ENCODE measurements at places on chromosomes 12 and 14.

DNA sequence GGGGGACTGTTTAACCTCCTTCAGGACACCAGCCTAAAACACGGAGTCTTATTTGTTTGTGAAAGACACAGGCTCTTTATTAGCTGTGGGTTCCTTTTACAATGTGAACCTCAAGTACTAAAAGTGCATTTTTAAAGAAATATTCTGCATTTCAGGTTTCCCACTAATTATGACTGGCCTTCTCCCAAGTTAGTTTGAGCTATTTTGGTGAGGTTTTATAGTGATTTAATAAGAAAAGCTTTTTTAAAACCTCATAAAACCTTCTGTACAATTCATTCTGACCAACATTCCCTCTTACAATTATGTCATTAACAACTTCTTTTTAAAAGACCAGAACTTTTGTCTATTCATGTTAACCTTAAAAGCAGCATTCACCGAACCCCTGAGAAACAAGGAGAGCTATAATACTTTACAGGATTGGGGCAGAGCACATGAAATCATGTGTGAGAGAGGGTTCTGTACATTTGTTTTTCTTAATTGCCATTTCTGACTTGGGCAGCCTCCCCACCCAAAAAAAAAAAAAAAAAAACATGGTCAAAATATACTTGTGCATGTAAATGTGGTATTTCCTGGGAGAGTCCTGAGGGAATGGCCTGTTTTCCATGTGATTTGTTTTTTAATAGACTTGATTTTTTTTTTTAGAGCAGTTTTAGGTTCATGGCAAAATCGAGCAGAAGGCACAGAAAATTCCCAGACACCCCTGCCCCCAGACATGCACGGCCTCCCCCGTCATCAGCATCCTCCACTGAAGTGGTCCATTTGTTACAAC, 169.5 kb downstream of the CHST11 start:
- DNase-seq: no peak

DNA sequence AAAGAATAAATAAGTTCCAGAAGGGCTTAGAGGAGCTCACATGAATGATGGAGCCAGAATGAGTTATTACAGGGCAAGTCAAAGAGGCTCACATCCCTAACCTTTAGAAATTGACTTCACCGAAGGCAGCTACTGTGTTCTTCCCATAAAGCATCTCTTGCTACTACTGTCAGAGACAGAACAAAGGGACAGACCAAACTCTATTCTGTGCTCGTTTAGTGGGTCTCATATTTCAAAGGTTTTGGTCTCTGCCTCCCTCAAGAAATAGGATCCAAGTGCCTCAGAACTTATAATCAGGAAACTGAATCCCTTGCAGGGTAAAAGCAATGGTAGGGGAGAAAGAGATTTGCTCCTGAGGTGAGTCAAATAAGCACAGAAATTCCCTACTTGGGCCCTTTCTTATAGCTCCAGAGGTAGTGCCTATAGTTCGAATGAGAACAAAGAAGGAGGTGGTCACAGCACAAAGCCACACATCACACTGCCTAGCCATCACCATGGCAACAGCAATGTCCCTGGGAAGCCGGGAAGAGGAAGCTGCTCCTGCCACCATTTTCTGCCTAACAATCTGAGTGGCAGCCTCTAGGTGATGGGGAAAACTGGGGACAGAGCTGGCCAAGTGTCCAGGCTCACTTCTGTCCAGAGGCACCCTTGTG, 294.9 kb downstream of the FOXN3 start:
- peak; percentile 18 for DNase-seq

GRCh38 chr14:37610945-37611523, 15.6 kb downstream of the TTC6 start:
- no peak for DNase-seq

DNA sequence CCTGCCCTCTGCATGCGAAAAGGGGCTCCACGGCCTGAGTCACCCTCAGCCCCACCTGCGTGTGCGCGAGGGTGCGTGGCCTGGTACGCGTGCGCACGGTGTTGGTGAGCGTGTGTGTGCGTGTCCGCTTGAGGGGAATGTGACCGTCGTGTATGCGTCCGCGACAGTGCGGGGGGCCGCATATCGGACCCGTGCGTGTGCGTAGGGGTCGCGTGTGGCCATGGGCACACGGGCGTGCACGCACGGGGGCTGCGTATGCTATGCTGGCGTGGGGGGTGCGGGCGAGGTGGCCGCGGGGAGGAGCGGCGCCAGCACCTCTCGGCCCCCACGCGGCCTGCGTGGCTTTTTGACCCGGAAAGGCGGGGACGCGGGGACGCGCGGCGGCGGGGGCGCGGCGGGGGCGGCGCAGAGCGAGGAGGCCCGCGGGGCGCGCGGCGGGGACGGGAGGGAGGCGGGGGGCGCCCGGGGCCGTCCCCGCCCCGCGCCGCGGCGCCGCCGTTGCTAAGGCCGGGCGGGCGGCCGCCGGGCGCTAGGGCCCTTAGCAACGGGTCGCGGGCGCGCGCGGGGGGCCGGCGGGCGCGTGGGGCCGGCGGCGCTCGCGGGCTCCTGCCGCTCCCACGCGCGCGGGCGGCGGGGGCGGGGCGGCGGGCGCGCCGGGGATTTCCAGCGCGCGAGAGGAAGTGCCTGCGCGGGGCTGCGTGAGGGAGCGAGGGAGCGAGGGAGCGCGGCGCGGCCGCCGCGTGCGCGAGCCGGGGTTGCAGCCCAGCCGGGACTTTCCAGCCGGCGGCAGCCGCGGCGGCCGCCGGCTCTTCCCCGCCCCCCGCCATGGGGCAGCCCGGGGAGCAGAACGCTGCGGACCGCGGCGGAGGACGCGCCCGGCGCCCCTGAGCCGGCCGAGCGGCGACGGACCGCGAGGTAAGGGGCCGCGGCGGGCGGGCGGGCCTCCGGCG, at the start of gene TRAF3:
Gene TRAF3, plus strand, starts transcription at position 689 of the 950 bp plus-strand sequence. CDS start 92,753 bp downstream, outside the sequence.
- DNase-seq: no peak

DNA sequence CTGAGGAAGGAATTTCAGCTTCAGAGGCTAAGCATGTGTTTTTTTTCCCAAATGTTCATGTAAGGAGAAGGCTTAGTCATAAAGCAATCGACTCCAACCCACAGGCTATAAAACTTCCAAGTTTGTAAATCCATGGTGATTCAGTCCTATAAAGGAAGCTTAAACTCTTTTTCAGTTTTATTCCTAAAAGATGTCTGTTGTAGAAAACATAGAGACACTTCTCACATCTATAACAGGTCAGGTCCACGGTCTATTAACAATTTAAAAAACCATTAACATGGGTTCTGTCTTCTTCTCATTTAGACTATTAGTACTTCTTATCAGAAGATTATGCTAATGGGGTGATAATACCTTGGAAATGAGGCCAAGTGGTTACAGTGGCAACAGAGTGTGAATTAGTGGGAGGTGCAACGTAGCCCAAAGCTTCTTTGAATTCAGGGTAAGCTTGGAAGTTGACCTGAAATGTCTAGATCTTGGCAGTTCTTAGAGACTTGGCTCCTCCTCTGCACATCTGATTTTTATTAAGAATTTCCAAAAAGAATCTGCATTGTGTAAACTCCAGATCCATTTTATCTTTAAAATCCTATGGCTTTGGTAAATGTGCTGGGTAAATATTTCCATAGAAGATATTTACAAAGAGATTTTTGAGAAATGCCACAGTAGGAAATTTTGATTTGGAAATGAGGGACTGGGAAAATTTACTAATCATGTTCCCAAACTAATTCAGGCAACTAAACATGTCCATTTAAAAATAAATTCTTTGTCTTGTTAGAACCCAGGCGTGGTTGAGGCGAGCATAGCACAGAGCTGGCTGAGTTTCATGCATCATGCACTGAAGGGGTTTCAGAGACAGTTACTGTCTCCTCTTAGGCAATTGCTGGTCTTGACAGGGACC, 86.4 kb downstream of the EML1 start:
- DNase-seq: no peak

GRCh38 chr12:46390881-46391280, 18.3 kb upstream of the SLC38A2 start:
- DNase-seq: no peak

Measured in NCI-H1417 treated with DMSO at 0.1 percent for 48 hours (cell line).